ENCODE measurements at places on chromosomes 11 and 22.

GRCh38 chr11:15011776-15012345, 39.7 kb upstream of the CALCA start:
- no peak for DNase-seq

GRCh38 chr22:47616396-47617020, 854.1 kb downstream of the TBC1D22A start:
- no peak for DNase-seq

GRCh38 chr11:86978247-86978646, 23.1 kb upstream of the FZD4 start:
- no peak for DNase-seq

GRCh38 chr11:64036087-64037026, 626 bp downstream of the FLRT1 start:
- peak; percentile 61 for DNase-seq

GRCh38 chr22:27438271-27438980, 363.1 kb downstream of the MN1 start:
- DNase-seq, result peak; percentile 62

- no peak for DNase-seq
Observed at GRCh38 chr11:81070948-81071347, 1630.1 kb upstream of the TENM4 start.

DNA sequence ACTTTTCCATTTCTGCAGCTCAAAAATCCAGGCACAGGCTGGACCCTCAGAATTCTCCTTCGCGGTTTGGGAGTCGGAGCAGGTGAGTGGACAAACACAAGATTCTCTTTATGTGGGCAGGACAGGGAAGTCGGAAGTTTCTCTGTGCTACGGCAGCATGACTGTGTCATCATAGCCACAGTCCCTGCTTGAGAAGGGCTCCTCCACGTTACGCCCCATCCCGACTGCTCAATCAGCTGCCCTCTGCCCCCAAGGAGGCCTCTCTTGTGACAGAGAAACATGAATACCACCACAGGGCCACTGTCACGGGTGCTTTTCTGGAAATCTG, 89.0 kb upstream of the SHISAL1 start:
- no peak for DNase-seq

DNA sequence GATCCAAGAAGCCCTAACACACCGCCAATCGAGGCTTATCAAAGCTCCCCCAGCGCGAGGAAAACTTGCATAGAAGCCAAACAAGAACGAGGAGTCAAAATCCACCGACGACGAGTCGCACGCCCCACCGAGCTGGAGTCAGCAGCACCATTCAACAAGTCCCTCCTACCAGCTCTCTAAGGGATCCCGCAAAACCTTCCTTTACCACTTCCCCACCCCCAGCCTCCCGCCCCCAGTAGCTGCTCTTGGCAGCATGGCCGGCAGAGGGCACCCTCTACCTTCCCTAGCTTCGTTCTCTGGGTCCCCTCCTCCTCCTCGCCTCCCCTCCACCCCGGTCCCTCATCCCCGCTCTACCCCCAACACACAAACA, 1.4 kb downstream of the BDNF start:
- peak; percentile 84 for DNase-seq

DNA sequence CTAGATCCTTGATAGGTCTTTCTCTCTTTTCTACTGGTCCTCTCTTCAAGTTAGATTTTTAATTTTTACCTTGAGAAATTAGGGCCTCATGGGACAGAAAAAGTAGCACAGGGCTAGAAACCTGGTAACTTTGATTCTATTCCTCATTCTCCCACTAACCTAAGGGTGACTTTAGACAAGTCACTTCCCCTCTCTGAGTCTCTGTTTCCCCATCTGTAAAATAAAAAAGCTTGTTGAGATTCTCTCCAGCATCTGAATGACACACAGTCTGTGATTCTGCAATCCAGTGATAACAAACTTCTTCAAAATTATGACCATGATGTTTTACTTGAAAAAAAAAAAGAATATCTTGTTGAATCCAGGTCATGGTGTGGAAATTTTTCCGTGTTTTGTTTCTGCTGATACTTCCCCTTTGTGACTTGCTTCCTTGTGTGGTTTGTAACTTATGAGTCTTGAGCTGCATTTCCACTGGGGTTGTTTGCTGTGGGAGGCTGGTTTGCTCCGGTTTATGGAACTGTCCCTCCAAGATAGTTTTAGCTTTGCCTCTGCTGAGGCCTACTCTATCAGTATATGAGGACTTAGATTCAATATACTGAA, 9.8 kb upstream of the MPEG1 start:
- no peak for DNase-seq

- no peak for DNase-seq
Observed at GRCh38 chr11:34978236-34979191, 62.1 kb downstream of the PDHX start.

DNA sequence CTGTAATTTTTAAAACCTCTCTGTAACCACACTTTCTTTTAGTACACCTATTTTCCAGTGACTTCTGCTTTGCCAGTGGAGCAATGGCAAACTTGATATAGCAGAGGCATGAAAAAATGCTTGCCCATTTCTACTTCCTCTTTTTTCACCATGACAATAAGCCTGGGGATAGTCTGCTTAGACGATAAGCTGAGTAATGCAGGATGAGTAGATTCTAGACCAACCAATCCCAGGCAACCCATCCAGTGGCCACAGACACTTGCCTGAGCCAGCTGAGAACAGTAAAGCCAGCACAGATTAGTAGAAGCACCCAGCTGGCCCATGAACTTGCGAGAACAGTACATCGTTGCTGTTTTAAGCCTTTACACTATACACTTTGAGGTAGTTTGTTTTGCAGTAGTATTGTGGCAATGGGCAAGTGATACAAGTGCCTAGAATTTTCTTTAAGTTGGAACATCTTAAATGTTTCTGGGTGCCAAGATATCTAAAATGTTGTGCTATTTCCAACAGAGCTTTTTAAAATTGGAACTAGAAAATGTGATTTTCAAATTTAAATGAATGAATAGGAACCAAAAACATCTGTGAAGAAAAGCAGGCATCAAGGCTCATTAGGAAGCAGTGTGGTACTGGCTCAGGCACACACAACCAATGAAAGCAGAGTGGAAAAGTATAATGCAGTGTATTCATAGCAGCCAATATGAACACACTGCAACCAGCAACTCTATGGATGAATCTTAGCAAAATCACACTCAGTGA, 37.7 kb downstream of the DDI1 start:
- DNase-seq, result no peak

DNA sequence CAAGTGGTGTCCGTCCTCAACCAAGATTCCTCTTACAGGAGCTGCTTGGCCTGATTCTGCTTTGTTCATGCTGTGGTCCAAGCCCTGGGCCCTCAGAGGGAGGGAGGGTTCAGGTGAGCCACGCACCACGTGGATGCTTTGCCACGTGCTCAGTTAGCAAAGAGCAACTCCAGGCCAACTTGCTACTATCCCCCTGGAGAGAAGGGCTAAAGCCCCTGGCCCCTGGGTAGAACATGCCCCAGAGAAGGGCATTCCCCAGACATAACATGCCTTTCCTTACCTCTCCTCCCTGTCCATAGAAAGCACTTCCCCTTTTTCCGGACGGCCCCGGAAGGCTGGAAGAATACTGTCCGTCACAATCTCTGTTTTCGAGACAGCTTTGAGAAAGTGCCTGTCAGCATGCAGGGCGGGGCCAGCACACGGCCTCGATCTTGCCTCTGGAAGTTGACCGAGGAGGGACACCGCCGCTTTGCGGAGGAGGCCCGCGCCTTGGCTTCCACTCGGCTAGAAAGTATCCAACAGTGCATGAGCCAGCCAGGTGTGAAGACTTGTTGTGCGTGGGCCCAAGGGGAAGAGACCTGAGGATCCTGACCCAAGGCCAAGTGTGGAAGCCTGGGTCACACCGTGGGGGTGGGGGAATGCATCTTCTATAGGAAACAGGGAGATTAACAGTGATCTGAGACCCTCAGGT, 8.8 kb downstream of the FOXR1 start:
- no peak for DNase-seq

GRCh38 chr11:67267188-67268080, 1.2 kb downstream of the GRK2 start:
- no peak for DNase-seq

DNA sequence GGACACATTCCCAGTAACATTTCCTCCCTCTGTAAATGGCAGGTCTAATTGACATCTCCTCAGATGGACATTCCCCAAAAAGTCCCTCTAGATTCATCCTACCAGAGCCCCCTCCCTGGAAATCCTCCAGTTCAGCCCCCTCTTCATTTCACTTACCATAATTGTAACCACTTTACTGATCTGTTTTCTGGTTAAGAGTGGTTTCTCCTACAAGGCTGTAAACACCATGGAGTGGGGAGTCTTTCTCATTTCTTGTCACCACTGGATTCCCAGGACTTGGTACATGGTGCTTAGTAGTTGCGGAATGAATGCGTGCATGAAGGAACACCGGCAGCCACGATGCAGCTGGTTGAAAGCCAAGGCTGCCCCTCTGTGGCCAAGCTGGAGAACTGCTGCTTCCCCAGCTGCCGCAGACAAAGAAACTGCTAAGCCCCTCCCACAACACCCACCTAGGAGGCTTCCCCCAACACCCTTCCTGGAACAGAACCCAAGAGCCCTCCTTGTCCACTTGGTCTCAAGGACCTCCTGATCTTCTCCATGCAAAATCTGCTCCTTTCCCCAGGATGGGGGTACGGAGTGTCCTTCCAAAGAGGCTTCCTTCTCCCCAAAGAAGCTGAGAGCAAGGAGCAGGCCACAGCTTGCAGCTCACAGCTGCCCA, 18.6 kb upstream of the SCARF2 start:
- peak; percentile 87 for DNase-seq

GRCh38 chr11:6992457-6993417, 27.4 kb downstream of the ZNF214 start:
- no peak for DNase-seq

- no peak for DNase-seq
Observed at GRCh38 chr11:19690885-19691284, 21.8 kb upstream of the NAV2 start.

DNA sequence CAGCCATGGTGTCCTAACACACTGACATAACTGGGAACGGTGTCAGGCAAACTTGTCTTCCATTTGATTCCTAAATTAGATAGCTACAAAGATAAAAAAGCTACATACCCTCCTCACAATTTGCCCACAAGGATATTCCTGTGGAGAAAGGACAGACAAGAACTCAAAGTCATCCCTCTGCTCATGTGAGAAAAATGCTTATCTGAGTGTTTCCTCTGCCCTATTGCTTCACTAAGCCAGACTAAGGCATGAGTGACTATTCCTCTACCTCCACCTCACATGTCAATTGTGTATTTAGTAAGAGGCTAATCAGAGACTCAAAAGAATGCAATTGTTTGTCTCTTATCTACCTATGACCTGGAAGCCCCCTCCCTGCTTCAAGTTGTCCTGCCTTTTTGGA, 247.7 kb downstream of the DDX10 start:
- DNase-seq, result no peak

- no peak for DNase-seq
Observed at GRCh38 chr11:103959279-103959942, 77.0 kb upstream of the DDI1 start.

GRCh38 chr11:60981515-60981914, 10.0 kb downstream of the CD6 start:
- DNase-seq, result no peak

DNA sequence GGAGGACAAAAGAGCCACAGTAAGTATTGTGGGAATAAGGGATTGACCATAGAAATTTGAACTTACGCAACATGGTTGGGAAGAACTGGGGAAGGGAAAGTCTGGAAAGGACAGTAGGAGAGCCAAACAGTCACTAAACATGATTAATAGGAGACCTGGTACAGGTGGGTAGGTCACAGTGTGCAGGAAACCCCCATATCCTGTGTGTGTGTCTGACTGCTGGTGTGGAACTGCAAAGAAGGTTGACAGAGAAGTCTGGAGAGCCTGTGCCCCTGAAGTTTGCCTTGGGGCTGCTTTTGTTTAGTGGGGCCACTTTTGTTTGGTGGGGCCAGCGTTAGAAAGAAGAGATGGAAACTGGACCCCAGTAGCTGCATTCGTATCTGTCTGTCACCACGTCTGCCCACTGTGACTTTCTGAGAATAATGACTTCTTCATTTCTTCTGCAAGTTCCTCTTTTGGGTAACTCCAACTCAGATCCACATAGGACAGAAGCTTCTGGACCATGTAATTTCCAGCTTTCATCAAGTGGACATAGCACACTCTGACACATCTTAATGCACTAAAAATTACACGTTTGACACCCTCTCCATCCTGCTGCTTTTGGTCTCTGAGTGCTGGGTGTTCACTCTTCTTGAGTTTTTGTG, 126.8 kb upstream of the RAG2 start:
- DNase-seq, result no peak

GRCh38 chr11:73162196-73162740, 20.1 kb upstream of the FCHSD2 start:
- DNase-seq, result no peak

DNA sequence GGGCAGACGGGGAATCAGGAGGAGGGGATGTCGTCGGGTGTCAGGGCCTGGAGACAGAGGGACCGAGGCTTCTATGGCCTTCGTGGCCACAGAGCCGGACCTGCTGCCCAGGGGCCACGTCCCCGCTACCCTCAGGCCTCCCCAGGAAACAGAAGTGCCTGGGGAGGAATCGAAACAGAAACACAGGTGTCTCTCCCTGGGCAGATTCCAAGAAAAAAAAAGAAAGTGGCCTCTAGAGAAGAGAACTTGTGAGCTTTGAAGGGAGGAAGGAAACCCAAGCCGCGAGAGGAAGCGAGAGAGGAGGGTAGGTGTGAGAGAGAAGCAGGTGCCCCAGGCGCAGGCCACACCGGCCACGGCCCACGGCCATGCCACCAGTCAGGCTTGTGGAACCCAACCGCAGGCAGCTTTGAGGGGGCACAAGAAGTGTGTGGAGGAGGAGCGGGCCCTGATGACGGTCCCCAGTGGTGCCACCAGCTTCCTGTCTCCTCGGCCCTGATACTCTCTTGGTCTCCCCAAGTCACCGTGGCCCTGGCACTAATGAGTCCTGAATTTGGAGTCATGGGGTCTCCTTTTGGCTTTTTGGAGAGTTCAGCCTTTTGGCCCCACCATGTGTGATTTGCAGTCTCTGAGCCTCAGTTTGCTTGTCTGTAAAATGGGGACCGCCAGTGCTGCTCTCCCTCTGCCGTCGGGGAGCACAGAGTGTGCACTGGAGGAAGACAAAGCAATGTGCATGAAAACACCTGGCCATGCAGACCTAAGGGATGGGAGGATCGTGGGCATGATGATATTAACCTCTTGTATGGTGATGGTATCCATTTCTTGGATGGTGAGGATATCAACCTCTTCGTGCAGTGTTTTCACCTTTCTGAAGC, 25.2 kb downstream of the LIF start:
- DNase-seq, result no peak

GRCh38 chr11:46845440-46845739, 690 bp downstream of the CKAP5 start:
- no peak for DNase-seq

DNA sequence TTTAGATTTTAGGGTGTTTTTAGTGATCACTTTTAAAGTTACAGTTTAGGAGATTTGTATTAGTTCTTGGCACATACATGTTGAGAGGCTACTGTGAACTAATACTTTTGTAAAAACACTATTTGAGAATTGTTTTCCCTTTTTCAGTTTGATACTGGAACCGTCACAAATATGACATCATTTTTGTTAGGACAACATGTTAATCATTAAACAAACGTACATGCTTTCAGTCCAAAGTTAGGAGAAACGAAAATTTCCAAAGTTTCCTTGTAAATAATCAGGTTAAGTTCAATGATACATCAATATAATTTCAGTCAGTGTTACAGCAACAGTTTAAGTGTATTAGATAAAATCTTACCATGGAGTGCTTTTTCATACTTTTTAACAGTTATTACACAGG, 53.1 kb downstream of the SPECC1L start:
- no peak for DNase-seq

GRCh38 chr11:3894128-3894731, 38.8 kb downstream of the STIM1 start:
- DNase-seq, result no peak
